ENCODE measurements at places on chromosomes 12 and 14. TPM values are rescaled to one million over a fixed set of nuclear protein-coding genes. Genes with fewer than 3 reads are reported as not detected.

DNA sequence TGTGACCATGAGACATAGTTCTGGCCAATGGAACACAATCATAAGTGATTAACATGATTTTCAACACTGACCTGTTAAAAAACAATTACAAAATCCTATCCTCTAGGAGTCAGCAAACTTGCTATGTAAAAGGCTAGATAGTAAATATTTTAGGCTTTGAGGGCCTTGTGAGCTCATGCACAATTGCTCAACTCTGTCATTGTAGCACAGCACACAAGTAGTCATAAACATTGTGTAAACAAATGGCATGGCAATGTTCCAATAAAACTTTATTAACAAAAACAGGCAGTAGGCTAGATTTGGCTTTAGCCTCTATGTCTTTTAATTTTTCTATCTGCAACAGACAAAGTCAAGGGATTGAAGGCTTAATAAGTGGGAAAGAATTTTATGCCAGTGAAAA lies 350.7 kb downstream of the C12orf50 start:
- H3K27ac ChIP-seq = no peak overlapping the region
- H3K36me3 ChIP-seq = no peaks in the 10 kb centered on the region
- H3K4me1 ChIP-seq = no peaks in the 10 kb centered on the region
- H3K27me3 ChIP-seq = no peaks in the 10 kb centered on the region

GRCh38 chr14:61599942-61600341 lies 95.4 kb upstream of the HIF1A start:
- no peak overlapping the region for H3K27ac ChIP-seq
- H3K4me3 ChIP-seq = no peak overlapping the region
- DNase-seq = no peak
- H3K36me3 ChIP-seq = no peaks in the 10 kb centered on the region

DNA sequence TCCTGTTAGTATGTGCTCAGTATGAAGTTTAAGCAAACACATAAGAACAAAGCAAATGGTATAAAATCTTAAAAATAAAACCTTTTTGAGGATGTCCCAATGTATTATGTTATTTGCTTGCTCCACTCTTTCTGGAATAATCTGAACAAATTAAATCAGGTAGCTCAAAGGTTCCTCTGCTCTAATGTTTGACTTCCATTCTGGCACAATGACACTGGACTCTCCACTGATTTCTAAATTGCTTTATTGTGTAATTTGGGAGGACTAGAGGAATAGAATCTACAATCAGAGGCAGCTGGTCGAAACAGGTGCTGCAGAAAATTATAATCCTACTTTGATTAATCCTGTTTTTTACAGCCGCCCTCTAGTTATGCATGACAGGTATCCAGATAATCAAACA lies 523.7 kb upstream of the FOXG1 start:
- no peak for DNase-seq
- H3K4me1 ChIP-seq = no peaks in the 10 kb centered on the region
- H3K4me3 ChIP-seq = no peak overlapping the region

DNA sequence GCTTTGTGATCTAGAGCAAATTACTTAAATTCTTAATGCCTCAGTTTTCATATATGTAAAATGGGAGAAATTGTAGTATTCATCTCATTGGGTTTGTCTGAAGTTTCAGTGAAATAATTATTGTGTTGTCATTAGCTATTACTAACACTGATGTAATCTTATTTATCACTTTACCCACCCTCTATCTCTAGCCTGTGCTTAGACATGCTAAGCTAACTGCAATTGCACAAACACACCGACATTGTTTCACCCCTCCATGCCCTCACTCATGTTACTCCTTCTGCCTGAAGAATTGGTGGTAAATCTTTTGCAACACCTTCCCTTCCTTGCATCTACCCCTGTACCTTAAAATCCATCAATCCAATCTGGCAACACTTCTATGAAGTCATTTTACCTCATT lies 241.6 kb downstream of the BCAT1 start:
- no peak for DNase-seq
- H3K36me3 ChIP-seq = no peaks in the 10 kb centered on the region
- H3K27ac ChIP-seq = no peak overlapping the region
- no peaks in the 10 kb centered on the region for H3K4me1 ChIP-seq

DNA sequence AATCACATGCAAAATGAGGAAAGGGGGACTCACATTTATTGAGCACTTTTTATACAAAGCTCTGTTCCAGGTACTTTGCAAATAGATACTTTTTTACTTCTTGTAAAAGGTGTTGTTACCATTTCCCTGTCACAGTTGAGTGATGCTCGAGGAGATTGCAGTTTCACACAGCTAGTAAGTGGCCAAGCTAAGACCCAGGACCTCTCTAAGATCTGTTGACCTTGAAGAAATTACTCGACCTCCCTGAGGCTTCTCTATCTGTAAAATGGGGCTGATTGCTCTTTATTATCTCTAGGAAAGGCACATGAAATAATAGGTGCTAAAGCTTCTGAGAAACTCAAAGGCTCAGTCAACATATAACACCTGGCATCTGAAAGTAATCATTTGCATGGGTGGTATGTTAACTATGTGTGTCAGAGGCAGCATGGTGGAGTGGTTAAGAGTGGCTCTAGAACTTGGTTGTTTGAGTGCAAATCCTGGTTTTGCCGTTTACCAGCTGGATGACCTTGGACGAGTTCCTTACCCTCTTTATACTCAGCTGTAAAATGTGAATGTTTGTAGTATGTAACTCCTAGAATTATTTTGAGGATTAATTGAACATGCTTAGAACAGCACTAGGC lies 41.5 kb downstream of the IFT81 start:
- peaks cover 30% of the 10 kb centered on the region for H3K36me3 ChIP-seq
- H3K4me1 ChIP-seq = peaks cover 14% of the 10 kb centered on the region
- H3K27me3 ChIP-seq = no peaks in the 10 kb centered on the region
- no peak overlapping the region for H3K4me3 ChIP-seq
- no peak for DNase-seq

- H3K4me1 ChIP-seq = peaks cover 98% of the 10 kb centered on the region
- H3K4me3 ChIP-seq = no peak overlapping the region
- DNase-seq = no peak
- peak overlapping the region; percentile 99 for H3K27ac ChIP-seq
These were observed 6.4 kb downstream of the SUSD6 start for GRCh38 chr14:69617796-69618195.

- DNase-seq = no peak
- no peaks in the 10 kb centered on the region for H3K27me3 ChIP-seq
- no peaks in the 10 kb centered on the region for H3K4me1 ChIP-seq
- no peaks in the 10 kb centered on the region for H3K36me3 ChIP-seq
- no peak overlapping the region for H3K27ac ChIP-seq
- H3K4me3 ChIP-seq = no peak overlapping the region
These were observed 891.0 kb downstream of the AACS start for GRCh38 chr12:125956186-125956585.

DNA sequence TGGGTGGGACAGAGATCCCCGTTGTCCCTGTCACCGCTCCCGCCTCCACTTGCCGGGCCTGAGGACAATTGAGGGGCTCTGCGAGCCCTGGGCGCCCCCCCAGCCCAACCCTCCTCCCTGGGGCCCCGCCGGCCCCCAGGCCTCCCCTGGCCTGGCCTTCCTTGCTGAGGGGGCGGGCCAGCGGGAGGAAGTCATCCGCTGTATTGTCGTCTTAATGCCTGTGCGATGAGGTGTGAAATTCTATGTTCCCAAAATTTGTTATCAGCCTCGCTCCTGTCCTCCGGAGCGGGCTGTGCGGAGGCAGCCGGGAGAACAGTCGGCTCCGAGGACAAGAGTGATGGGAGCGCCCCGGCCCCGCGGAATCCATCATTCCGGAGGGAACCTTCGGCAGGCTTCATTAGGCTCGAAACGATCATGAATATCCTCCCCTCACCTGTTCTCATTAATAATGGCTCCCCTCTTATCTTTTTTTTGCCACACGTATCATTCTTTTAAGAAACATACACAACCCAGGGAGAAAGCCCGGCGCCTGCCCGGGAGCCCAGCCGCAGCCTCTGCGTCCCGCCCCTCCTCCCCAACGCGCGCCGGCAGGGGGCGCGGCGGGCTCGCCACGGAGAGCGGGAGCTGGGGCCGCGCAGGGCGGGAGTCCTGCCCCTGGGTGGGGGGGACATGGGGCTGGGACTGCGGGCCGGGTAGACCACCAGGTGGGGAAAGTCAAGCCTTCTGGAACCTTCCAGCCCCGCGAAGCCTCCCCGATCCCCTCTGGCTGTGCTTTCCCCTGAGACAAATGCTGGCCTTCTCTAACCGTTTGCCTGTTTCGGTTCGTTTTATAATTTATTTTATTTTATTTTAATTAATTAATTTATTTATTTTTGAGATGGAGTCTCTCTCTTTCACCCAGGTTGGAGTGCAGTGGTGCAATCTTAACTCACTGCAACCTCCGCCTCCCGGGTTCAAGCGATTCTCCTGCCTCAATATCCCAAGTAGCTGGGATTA lies 17.1 kb upstream of the DLK1 start:
- DNase-seq = peak; percentile 39
- peaks cover 27% of the 10 kb centered on the region for H3K4me1 ChIP-seq
- peak overlapping the region; percentile 48 for H3K4me3 ChIP-seq
- peaks cover 93% of the 10 kb centered on the region for H3K27me3 ChIP-seq
- peak overlapping the region; percentile 59 for H3K27ac ChIP-seq

DNA sequence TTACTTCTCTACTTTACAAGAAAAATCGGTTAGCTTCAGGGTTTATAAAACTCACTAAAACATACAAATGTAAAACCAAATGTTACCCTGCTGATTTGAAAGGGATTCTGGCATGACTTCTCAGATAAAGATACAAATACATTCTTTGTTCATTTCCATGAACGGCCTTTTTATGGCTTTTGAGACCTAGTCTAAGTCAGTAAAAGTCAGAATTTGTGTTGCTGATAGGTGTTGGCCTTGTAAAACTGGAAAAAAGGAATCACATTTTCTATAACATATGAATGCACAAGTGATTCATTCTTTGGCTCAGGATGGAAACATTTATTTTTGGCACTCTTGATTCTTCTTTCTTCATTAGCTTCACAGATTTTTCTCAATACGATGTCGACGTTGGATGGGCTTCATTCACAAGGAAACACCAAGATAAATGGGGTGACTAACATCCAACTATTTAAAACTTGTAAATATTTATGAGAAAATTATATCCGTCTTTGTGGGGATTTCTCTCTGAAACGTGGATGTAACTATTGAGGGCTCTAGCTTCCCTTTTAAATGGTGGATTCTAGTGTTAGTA lies 27.0 kb upstream of the CPM start:
- no peak overlapping the region for H3K4me3 ChIP-seq
- H3K36me3 ChIP-seq = no peaks in the 10 kb centered on the region

DNA sequence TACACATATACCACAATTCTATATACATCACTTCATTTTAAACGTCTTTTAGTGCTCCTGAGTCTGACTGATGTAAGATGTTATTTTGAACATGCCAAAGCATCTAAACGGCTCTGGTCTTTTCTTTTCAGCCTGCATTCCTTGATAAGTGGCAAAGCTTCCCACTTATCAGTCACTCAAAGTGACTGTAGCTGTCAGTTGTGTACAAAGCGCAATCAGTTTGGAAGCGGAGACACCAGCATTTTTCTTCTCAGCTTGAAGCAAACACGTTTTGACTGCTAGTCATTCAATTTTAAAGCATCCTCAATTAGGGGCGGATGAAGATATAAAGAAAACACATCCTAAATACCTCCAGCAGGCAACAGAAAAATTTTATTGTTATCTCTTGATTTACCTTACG lies 226.8 kb downstream of the SOX5 start:
- no peaks in the 10 kb centered on the region for H3K27me3 ChIP-seq
- H3K4me1 ChIP-seq = no peaks in the 10 kb centered on the region
- DNase-seq = no peak
- no peak overlapping the region for H3K4me3 ChIP-seq
- no peak overlapping the region for H3K27ac ChIP-seq
- H3K36me3 ChIP-seq = no peaks in the 10 kb centered on the region

GRCh38 chr12:122096591-122097149 lies 18.1 kb downstream of the MLXIP start:
- H3K36me3 ChIP-seq = no peaks in the 10 kb centered on the region
- peaks cover 86% of the 10 kb centered on the region for H3K4me1 ChIP-seq
- DNase-seq = no peak
- peak overlapping the region; percentile 88 for H3K27ac ChIP-seq
- no peaks in the 10 kb centered on the region for H3K27me3 ChIP-seq

DNA sequence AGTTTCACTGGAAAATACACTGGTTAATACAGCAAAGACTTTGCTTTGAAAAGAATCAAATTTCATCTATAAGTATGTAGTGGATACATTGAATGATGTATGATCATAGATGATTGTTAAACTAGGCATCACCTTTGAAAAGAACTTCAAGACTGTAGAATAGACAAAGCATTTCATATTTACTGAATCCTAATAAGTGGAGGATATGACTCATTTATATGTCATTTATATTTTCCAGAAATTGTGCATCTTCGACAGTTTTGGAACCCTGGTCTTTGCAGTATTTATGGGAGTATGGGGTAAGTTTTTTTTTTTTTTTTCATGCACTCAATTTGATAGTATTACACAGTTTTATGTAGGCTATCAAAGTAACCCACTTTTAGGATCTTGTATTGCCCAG lies 161.9 kb downstream of the ANO6 start:
- no peak overlapping the region for H3K4me3 ChIP-seq
- H3K27ac ChIP-seq = no peak overlapping the region
- no peaks in the 10 kb centered on the region for H3K27me3 ChIP-seq
- no peaks in the 10 kb centered on the region for H3K4me1 ChIP-seq

GRCh38 chr12:104290855-104291254 lies 12.7 kb upstream of the EID3 start:
- DNase-seq = no peak
- peaks cover 36% of the 10 kb centered on the region for H3K36me3 ChIP-seq
- no peak overlapping the region for H3K4me3 ChIP-seq
- H3K4me1 ChIP-seq = peaks cover 77% of the 10 kb centered on the region

GRCh38 chr12:83015390-83016217 lies 328.9 kb downstream of the TMTC2 start:
- H3K4me3 ChIP-seq = peak overlapping the region; percentile 41
- no peaks in the 10 kb centered on the region for H3K27me3 ChIP-seq
- no peaks in the 10 kb centered on the region for H3K4me1 ChIP-seq
- no peaks in the 10 kb centered on the region for H3K36me3 ChIP-seq

GRCh38 chr12:14968478-14968877 lies 4.4 kb upstream of the PDE6H start:
- H3K27ac ChIP-seq = no peak overlapping the region
- H3K36me3 ChIP-seq = no peaks in the 10 kb centered on the region
- no peaks in the 10 kb centered on the region for H3K4me1 ChIP-seq
- no peaks in the 10 kb centered on the region for H3K27me3 ChIP-seq
- no peak for DNase-seq
- no peak overlapping the region for H3K4me3 ChIP-seq

GRCh38 chr12:106046301-106046846 lies 92.4 kb downstream of the NUAK1 start:
- H3K36me3 ChIP-seq = no peaks in the 10 kb centered on the region
- no peak overlapping the region for H3K4me3 ChIP-seq
- no peak for DNase-seq
- no peak overlapping the region for H3K27ac ChIP-seq
- H3K27me3 ChIP-seq = no peaks in the 10 kb centered on the region

GRCh38 chr12:109182041-109182839 lies 65.9 kb downstream of the ACACB start:
- no peaks in the 10 kb centered on the region for H3K4me1 ChIP-seq
- peaks cover 99% of the 10 kb centered on the region for H3K36me3 ChIP-seq
- H3K4me3 ChIP-seq = no peak overlapping the region
- H3K27me3 ChIP-seq = no peaks in the 10 kb centered on the region
- DNase-seq = no peak

Gene RFLNA
- 0.27 TPM for total RNA-seq

Gene PLEKHG7
- not detected for total RNA-seq

Gene CIROP
- total RNA-seq = not detected

Gene CEP170B
- total RNA-seq = 11.7 TPM

Gene OR10G2
- total RNA-seq = not detected

Gene RASAL1
- not detected for total RNA-seq

Gene GNS
- 97.2 TPM for total RNA-seq

Gene AMDHD1
- total RNA-seq = 0.47 TPM

Gene SLC5A8
- not detected for total RNA-seq

Gene TEX22
- total RNA-seq = 0.99 TPM

Gene SLC25A21
- total RNA-seq = 0.77 TPM

Gene KLRC4
- not detected for total RNA-seq
